AG09309 (cell line): ENCODE measurements at places on chromosomes 3 and 15.

- no peak for DNase-seq
Measured at GRCh38 chr3:184423561-184423960, 43.7 kb downstream of the CHRD start.

GRCh38 chr3:4493941-4494894, 1.1 kb downstream of the ITPR1 start:
- DNase-seq: no peak

DNA sequence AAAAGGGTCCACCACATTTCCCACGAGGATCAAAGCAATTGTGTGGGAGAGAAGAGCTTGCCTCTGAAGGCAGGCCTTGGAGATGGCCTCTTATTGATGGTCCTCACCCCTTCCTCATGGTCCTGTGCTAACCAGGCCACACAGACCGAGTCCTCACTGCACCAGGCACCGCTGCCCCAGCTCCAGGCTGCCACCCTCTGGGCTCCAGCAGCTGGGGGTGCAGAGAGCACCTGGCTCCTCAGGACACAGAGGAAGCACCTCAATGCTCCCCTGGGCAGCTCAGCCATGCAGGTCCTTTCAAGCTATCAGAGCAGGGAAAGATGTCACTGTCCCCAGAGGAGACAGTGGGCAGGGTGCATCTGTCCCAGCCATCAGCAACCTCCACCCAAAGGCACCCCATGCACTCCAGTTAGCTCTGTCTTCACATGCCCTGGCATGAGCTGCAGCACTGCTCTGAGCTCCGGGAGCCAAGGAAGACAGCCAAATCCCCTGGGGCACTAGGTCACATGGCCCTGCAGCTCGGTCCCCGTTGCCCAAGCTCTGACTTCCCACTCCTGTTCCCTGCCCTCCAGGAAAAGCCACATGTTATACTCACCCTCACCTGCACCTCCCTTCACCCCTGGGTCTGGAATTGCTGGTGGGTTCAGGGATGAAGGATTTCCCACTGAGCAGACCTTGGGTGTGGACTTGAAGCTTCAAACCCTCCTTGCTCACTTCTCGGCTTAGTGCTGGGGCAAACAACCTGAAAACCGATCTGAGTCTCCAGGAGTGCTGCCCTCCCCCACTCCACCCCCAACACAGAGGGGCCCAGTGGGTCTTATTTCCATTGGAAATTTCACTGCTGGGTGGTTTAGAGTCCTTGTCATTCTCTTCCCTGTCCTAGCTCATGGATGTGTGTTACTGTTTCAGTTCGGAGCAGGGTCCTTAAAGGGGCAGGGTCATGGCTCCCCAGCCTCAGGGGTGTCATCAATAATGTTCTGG, 32.6 kb downstream of the ALS2CL start:
- no peak for DNase-seq

GRCh38 chr3:118968111-118968510, 66.5 kb downstream of the IGSF11 start:
- DNase-seq: no peak

DNA sequence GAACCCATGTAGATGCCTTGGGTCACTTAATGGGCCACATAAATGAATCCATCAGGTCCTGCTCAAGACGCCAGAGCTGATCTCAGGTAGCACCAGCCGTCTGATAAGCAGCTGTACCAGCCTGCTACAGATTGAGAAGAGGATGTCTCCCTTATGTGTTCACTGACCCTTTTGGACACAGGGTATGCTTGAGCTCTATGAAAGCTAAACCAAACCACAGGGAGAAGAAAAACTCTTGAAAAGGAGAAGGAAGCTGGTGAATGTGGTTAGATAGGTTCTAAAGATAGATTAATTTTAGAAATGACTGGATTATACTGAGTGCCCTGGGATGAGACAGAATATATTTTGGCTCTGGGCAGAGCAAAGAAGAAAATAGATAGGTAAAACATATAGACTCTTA, 187.5 kb downstream of the SPATA16 start:
- DNase-seq: no peak

GRCh38 chr15:35992791-35993190, 446.8 kb upstream of the DPH6 start:
- no peak for DNase-seq

DNA sequence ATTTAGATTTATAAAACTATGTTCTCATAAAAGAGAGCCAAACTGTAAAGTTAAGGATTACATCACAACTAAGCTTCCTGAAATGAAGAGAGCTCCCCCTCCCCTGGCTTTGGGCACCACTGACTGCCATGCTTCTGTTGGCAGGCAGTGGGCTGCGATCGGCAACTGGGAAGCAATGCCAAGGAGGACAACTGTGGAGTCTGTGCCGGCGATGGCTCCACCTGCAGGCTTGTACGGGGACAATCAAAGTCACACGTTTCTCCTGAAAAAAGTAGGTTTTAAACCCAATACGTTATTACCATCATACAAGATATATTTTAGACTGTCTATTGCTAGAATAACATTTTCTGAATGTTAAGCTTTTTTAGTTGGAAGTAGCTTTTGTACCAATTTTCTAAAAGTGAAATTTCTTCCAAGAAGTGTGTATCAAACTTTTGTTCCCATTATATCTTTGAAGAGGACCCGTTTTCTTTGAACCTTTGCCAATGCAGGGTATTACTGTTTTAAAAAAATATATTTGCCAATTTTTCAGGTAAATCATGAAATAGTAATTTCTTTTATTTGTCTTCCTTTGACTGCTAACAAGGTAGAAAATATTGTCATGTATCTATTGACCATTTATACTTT, 184.1 kb downstream of the ADAMTSL3 start:
- DNase-seq: no peak

DNA sequence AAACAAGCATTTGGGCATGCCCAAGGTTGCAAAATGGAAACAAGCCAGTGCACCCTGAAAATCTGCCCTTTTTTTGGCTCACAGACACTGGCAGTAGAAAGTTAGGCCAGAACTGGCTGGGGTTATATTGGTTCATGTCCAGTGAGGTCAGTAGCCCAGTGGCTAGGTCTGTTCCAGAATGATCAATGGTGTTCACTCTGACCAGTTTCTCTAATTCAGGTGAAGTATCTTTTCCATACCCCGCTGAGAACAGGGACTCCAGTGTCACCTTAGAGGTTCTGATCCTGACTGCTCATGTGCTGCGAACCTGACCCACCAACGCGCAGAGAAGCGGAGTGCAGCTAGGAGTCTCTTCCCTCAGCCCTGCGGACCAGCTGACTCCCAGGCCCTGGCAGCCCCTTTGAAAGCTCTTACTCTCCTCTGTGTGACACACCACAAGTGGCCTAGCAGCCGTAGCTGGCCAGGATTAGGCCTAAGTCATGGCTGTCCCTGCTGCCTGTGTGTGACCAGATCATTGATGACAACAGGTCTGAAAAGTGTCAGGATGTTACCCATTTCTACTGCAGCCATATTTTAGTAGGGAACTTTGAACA, 123.5 kb downstream of the GHSR start:
- no peak for DNase-seq

DNA sequence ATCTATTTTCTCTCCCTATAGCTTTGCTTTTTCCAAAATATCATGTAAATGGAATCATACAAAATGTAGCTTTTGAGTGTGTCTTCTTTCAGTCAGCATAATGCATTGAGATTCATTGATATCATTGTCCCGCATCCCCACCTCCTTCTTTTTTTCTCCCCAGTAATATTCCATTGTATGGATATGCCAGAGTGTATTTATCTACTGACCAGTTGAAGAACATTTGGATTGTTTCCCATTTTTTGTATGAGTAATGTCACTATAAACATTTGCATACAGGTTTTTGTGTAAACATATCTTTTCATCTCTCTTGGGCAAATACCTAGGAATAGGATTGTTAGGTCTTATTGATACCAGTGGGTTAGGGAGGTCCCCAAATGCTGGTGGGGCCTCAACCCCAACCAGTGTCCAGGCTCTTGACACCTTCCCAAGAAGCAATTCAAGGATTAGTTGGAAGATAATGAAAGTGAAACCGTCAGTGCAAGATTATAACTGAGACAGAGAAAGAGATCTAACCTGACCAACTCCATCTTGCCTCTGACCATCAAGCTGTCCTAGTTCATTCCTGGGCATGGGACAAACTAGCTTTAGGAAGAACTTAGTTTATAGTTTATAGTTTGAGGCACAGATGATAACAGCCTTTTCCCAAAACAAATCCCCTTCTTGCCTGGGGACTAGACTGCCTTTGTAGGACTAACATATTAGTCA, 7.4 kb upstream of the SLC33A1 start:
- DNase-seq: no peak

GRCh38 chr3:50689558-50689957, 14.8 kb downstream of the DOCK3 start:
- DNase-seq: no peak

GRCh38 chr3:7508821-7509220, 647.9 kb downstream of the GRM7 start:
- no peak for DNase-seq

- DNase-seq: no peak
Measured at GRCh38 chr3:72454441-72454840, 393.8 kb downstream of the SHQ1 start.

- DNase-seq: no peak
Measured at GRCh38 chr3:130480736-130481135, 36.2 kb upstream of the COL6A6 start.

GRCh38 chr3:141218926-141219325, 12.7 kb upstream of the PXYLP1 start:
- DNase-seq: no peak

GRCh38 chr15:92527197-92527596, 128.4 kb downstream of the FAM174B start:
- no peak for DNase-seq

- no peak for DNase-seq
Measured at GRCh38 chr3:134877788-134878187, 82.7 kb downstream of the EPHB1 start.

DNA sequence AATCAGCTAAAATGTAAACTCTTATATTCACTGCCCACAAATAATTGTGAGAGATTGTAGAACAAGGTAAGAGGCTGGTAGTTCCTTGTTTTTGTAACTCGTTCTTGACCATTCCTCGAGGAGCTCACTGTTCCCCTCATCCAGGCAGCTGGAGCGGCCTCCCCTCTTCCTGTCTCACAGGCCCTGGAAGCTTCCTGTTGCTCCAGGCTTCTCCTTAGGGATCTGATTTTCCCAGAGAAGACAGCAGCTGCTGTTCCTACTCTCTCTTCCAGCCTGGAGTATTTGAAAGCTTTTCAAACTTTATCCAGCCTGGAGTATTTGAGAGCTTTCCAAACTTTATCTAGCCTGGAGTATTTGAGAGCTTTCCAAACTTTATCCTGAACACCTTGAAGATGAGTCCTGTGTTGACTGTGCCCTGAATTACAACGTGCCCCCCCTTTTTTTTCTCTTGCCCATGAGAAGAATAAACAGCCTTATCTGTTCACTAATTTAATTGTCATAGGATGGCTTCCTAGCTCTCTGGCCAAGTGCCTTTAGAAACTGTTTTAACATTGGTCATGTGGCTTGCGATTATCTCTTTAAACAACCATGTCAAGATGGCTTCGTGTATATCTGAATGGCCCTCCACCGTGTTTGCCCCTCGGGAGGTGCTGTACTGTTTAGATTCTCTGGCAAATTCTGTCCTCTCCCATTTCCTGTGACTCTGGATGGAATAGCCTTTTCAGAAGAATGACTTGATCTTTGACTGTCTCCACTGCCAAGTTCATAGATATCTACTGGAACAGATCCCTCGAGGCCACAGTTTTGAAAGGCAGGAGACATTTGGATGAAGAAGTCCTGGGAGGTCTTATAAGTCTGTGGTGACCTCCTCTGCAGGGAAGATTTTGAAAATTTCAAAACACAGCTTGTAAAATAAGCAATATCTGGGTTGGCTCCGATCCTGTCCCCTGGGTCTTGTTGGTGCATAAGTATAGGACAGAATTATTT, 4.8 kb downstream of the ADAMTSL3 start:
- no peak for DNase-seq

DNA sequence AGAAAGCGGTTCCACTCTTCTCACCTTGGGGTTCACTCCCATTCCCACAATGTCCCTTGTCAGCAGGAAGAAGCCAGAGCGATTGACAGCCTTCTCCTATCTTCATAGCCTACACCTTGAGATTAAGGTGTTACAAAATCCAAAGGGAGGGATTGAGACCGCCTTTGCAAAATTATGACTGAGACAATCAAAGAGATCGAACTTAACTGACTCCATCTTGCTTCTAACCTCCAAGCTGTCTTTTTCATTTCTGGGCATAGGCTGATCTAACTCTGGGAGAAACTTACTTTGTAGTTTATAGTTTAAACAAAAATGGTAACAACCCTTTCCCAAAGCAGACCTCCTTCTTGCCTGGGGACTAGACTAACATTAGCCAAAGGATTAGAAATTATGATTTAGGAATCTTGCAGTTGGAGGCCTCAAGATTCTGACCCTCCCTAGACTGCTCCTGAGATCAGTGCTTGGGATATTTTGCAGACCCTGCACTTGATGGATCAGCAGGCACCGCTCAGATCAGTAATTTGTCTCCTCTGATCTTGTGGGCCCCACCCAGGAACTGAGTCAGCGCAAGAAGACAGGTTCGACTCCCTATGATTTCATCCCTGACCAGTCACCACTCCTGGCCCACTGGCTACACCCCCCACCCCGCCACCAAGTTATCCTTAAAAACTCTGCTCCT, 40.0 kb downstream of the PAQR5 start:
- DNase-seq: no peak

DNA sequence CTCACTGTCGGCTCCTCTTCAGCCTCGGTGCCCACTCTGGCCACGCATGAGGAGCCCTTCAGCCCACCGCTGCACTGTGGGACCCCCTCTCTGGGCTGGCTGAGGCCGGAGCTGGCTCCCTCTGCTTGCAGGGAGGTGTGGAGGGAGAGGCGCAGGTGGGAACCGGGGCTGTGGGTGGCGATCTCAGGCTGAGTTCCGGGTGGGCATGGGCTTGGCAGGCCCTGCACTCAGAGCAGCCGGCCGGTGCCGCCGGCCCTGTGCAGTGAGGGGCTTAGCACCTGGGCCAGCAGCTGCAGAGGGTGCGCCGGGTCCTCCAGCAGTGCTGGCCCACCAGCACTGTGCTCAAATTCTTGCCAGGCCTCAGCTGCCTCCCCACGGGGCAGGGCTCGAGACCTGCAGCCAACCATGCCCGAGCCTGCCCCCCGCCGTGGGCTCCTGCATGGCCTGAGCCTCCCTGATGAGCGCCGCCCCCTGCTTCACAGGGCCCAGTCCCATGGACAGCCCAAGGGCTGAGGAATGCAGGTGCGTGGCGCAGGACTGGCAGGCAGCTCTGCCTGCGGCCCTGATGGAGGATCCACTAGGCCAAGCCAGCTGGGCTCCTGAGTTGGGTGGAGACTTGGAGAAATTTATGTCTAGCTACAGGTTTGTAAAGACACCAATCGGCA, 899.1 kb downstream of the SI start:
- DNase-seq: no peak

GRCh38 chr15:73467758-73468157, 24.8 kb downstream of the REC114 start:
- DNase-seq: no peak
